Stimulated activated CD4-positive, alpha-beta T cell treated with anti-CD3 and anti-CD28 coated beads, Interleukin-1b, Interleukin-23, amount 100 ng/mL, for 4 hours (primary cell): ENCODE measurements at places on chromosomes 3 and 15.

DNA sequence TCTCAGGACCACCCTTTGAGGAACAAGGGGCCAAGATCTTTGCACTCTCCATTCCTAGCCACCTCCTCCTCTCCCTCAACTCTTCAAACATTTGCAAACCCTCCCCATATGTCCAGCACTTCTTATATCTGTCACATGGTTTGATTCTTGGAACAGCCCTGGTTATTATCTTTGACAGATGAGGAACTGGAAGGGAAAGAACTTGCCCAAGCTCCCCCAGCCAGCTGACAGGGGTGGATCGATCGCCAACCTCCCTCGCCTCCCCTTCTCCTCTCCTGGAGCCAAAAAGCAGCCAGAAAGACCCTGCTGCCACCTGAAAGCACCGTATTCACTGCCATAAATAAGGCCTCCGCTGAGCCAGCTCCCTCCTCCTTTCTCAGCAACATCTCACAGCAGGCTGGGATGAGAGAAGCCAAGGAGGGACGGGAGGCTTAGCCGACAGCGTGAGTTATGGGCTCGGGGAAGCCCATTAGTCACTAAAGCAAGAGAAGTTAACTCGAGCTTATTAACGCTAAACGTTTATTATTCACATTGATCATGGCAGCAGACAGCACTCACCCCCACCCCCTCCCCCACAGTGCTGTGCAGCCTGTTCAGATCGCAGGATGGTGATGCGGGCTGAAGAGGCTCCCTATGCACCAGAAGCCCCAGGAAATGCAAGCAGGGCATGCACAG is 22.2 kb upstream of the FGD5 start:
- DNase-seq, result no peak

DNA sequence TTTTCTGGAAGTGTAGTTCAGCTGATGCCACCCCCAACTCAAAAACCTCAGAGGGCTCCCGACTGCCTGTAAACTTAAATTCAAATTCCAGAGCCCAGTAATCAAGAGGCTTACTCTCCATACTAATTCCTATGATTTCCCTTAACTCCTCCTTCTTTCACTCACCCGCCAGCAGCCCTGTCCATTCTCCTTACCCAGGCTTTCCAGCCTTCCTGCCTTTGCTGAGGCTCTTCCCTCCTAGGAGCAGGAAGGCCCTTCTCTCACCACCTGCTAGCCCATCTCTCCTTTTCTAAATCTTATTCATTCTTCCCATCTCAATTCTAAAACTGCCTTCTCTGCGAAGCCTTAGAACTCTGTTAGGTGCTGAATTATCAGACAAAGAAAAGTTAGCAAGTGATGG is 30.4 kb downstream of the RORA start:
- DNase-seq, result no peak

DNA sequence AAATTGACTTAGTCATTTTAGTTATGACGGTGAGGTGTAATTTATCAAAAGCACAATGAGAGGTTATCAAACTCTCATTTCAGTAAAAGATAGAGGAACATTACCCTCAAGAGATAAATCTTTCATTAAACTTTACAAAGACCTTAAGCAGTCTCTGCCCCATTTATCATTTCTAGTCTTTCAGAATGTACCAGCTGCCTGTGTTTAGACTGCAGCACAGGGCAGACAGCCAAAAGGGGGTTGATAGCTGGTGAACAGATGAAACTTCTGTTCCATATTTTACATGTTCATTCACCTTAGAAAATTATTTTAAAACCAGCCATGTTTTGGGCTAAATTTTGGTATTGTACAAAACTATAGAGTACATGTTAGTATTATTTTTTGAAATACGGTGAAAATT is 514.6 kb upstream of the CNTN3 start:
- no peak for DNase-seq

DNA sequence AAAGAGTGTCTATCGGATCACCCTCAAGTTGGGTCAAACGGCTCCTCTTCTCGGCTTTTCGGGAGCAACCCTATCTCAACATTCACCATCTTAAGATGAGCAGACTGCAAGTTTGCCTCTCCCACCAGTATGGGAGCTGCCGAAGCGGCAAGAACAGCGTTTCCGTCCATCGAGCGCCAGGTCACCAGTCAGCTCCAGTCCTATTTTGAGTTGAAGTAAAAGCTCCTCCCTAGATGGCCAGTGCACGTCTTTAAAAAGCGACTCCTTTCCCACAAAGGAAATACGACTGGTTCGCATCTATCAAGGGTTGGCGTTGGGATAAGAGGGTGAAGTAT is 369 bp upstream of the U2SURP start:
- DNase-seq, result no peak

- no peak for DNase-seq
Observed at GRCh38 chr3:98402507-98402906, 12.0 kb downstream of the OR5K3 start.

GRCh38 chr15:73156431-73157191 is 104.3 kb downstream of the NEO1 start:
- DNase-seq, result no peak

DNA sequence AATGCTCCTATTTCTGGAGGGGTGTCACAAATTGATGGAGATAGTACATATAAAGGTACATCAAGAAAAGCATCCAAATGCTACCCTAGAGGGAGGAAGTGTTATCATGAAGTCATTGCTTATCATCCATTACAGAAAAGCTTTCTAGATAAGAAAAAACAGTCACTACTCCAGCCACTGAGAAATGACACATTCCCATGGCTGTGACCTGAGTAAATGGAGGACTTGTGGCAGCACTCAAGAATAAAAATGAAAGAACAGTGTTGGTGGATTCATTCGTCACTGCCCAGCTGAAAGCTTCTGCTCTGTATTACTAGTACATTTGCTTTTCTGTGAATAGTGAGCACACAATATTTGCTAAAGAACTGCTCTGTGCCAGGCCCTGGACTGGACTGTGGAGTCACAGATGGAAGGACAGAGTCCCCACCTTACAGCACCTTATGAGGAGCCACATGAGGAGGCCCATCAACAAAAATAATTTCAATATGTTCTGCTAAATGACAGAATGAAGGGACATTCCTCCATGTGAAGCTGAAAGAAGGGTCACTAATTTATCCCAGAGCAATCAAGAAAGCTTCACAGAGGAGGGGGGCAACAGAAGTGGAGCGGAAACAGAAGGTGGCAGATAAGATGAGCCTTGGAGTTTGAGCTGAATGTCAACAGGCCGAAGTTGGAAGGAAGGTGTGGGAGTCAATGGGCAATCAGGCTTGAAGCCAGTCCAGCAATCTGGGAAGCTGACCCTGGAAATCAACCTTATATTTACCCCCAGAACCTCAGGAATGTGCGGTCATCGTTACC is 343.5 kb upstream of the TRIM42 start:
- DNase-seq, result no peak

DNA sequence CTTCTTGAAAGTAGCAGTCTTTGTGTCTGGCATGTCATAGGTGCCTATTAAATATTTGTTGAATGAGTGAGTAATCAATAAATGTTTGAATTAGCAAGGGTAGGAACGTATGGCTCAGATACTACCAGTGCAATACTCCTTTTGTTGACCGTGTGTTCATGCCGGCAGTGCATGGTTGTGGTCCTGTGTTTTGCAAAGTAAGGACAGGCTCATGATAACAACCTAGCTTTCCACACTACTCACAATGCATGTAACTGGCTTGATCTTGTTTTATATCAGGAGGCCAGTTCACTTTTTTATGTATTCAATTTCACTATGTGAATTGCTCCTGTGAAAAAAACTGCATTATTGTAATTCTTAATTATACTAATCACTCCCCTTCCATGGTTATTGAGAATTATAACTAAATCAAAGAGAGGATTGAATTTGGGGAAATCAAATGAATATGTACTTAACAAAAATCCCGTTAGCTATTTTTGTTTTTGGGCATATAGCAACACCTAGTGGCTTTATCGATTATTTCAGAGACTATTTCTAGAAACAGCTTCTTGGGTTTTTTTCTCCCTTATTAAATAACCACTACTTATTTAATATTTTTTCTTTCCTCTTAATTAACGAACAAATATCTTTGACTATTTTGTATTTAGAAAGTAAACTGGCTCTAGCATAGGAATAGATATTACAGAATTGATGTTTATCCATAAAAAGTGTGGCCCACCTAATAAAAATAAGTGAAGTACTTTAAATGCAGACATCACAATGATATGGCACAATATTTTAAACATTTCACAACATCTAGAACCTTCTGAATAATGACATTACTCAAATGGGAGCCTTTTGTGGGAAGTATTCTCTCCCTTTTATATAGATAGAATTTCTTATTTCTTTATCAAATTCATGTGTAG is 218.5 kb downstream of the BBX start:
- DNase-seq, result no peak

DNA sequence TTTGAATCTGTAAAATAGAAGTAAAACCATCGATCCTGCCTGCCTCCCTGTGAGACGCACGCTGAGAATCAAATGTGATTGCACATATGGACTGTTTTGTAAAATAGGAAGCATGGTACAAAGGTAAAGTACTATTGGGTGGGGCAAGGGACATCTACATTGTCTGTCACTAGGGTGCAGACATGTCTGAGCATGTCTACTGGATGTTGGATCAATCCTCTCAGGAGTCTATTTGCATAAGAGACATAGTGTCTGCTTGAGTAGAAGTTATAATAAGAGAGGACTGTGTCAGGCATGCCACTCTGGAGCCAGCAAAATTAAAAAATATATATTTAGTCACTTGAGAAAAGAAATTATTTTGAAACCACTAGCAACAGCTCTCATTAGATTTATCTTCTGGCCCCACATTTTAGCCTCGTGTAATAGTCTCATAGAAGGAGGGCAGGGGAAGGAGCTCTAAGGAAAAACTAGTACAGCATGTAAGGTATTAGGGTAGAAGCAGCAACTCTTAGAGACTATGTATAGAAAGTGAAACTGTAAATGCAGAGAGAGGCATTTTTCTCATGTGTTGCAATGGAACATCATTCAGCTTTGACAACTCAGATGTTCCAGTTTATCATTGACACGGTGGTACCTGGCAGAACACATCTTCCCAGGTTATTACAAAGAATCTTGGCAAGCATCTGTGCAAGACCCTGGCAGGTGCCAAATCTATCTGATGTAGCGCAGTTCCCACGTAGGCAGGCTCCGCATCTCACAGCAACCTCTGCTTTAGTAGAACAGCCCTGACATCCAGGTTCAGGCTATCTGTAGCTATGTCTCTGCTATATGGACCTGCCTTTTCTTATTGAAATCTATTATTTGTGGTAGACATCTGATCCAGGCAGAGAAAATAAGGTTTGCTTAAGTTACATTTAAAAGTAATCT is 85.2 kb upstream of the CHL1 start:
- DNase-seq, result no peak

DNA sequence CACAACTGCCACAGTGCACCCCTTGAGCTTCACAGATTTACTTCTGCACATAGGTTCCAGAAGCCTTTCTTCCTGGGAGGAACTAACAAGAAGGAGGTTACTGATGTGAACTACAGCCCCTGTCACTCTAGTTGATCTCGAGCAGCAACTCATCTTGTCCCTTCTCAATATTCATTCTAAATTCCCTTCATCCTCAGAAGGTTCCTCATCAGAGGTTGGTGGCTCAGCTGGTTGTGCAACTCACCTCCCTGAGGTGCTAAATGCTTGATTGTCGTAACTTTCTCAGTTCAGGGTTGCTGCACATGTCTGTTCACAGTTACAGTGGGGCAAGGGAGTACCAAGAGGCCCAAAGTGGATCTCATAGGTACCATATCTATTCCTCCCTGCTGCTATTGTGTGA is 5.7 kb upstream of the A4GNT start:
- no peak for DNase-seq

DNA sequence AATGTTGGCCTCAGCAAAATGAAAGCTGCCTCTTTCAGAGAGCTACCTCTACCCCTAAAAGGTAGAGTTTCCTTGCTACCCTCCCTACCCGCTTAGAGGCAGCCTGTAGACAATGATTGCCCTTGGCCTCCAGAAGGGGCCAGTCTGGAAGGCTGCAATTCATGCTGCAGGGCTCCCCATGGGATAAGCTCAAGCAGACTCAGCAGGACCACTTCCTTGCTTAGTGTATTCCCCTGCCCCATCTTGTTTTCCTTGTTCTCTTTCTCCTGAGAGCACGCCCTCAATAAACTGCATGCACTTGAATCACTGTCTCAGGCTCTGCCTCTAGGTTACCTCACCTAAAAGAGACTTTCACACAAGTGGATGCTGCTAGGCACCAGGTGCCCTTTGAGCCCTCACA is 134.0 kb upstream of the CTNNB1 start:
- DNase-seq, result no peak

GRCh38 chr3:18111796-18112232 is 313.3 kb downstream of the SATB1 start:
- no peak for DNase-seq

- DNase-seq, result no peak
Observed at GRCh38 chr15:74763416-74763815, 14.8 kb downstream of the CYP1A2 start.

GRCh38 chr3:9955611-9956352 is 3.6 kb upstream of the PRRT3 start:
- DNase-seq, result no peak

GRCh38 chr3:128382221-128382807 is 84.4 kb downstream of the DNAJB8 start:
- no peak for DNase-seq

DNA sequence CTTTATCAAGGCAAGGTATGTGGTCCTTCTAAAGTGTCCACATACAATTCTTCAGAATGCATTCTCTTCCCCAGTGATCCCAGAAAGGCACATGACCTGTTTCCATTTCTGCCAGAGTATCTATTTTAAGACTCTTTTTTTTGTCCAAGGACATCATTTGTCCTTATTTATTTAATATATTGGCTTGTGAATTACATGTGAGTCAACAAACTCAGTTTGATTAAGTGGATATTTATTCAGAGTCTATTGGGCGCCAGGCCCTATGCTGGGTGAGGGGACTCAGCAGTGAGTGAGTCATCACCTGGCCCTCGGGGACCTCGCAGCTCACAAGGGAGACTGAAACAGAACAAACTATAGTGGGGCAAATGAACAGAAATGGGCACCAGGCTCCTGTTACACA is 136.8 kb downstream of the SNRK start:
- no peak for DNase-seq

DNA sequence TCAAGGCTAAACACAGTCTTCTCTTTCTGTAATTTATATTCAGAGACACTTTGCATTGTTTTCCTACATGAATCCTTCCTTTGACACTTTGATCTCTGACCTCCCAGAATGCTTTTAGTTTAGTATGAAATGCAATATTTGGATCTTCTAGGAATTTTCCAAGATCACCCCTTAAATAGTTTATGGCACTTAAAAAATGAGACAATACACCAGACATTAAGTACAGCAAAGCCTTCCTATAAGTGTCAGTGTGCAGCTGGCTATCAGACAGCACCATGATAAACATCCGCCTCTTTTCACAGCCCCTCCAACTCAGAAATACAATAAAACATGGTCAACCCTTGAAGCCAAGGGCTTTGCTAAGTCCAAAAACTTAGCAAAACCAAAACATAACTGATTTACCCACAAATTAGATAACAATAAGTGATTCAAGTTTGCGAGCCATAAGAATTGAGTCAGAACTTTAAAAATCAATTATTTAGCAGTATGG is 304.4 kb upstream of the LRRFIP2 start:
- DNase-seq, result no peak
